ENCODE measurements at places on chromosomes 2 and 18. TPM values are rescaled to one million over a fixed set of nuclear protein-coding genes. Genes with fewer than 3 reads are reported as not detected.
A peak's percentile ranks its signal among the peaks of the same experiment; 100 is the strongest.

UXS1 gene
- 20.1 TPM for total RNA-seq

TMEM182 gene
- 1.8 TPM for total RNA-seq

DNA sequence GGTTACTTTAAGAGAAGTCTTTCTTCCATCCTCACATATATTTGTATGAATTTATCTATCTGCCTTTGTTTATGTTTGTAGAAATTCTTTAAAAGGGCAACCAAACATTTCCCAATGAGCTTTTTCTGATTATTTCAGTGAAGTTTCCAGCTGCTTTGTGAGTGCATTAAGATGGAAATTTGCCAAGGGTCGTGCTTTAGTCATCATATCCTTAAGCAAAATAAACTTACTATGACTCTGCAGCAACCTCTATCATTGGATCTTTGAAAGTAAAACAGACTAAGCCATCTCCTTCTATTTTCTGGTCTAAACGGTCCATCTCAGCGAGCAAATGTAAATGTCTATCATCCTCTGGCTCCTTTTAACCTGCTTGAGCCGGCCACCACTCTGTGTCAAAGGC, 489.3 kb downstream of the SOX11 start:
- no peak for DNase-seq

GRCh38 chr2:101847661-101848339, 144.0 kb upstream of the IL1R2 start:
- no peak for DNase-seq

CFAP221 gene
- 2.7 TPM for total RNA-seq

VWC2L gene
- total RNA-seq = not detected

GRCh38 chr18:13530879-13531387, 195.4 kb downstream of the FAM210A start:
- peak; percentile 65 for DNase-seq

- DNase-seq = no peak
Observed at GRCh38 chr2:85061896-85062295, 71.3 kb upstream of the TCF7L1 start.

GRCh38 chr2:5359397-5359796, 332.8 kb upstream of the SOX11 start:
- no peak for DNase-seq

DNA sequence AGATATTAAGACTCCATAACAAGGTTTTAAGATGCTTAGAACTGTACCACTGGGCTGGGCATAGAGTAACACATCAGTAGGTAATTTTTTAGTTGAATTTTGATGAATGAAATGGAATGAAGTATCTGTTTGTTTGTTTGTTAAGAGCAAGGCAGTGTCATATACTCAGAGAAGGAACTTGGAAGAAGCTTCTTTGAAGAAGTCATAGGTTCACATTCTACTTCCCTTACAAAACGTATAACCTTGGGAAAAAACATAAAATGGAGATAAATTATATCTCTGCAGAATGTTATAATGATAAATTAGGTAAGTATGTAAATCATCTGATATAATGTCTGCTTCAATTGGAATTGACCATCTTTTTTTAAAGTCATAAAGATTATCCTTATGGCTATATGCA, 122.1 kb upstream of the SLC39A10 start:
- DNase-seq = no peak

DNA sequence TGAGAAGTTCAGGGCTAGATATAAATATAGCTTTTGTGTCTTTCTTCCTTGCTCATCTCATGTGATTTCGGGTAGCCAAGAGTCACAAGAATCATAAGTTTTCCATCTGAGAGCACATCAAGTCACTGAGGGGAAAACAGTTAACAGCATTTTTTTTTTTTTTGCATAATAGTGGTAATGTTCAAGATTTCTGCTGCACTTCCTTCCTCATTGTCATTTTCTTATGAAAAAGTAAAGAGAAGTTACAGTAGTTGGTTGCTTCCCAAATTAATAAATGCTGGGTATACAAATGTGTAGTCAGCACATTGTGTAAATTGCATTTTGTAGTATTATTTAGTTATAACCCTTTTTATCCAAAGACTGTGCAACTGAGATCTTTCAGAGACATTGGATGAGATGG, 93.6 kb downstream of the ZEB2 start:
- DNase-seq = no peak

GRCh38 chr2:218876562-218877219, 4.0 kb upstream of the WNT10A start:
- DNase-seq = peak; percentile 76

DNA sequence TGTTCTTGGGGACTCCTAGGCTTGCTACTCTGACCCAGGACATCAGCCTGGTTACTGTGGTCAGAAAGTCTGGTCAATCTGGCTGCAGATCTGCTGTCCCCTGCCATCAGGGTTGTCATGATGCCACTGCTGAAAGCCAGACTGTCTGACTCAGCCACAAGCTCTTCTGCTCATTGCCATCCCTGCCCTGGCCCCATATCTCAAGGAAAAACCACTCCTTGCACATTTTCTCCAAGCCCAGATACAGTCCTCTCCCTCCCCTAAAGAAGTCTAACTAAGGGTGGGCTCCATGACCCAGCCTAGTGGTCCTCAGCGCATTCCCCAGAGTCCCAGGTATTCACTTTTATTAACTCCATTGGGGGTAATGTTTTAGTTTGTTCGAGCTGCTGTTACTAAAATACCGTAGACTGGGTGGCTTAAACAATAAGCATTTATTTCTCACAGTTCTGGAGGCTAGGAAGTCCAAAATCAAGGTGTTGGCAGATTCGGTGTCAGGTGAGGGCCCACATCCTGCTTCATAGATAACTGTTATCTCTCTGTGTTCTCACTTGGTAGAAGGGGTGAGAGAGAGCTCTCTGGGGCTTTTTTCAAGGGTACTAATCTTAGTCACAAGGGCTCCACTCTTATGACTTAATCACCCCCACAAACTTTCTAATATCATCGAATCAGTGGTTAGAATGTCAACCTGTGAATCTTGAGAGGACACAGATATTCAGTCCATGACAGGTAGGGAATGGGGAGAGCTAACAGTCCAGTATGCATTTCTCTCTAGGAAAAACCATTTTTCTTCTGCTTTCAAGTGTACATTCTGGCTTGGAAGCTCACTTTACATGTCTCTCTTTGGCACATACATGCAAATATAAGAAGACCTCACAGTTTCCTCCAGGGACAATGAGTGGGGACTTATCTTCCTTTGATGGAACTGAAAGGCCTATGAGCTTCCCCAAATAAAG, 94.8 kb upstream of the CXCR4 start:
- DNase-seq = no peak

DNA sequence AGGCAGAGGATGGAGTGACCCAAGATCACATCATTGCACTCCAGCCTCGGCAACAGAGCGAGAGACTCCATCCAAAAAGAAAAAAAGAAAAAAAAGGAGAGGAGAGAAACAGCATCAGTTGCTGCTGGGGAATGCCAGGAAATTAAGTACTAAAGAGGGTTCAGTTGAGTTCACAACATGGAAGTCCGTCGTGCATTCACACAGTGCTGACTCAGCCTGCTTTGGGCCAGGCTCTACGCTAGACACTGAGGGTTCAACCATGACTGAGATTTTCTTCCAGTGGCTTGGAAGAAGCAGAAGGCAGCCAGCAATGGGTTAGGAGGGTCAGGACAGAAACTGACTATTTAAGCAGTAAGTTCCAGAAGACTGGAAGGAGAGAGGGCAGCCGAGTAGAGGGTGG, 108.8 kb downstream of the FMNL2 start:
- DNase-seq = no peak

SERPINB13 gene
- total RNA-seq = not detected

- no peak for DNase-seq
Observed at GRCh38 chr2:218030409-218031195, 27.8 kb upstream of the TNS1 start.

DNA sequence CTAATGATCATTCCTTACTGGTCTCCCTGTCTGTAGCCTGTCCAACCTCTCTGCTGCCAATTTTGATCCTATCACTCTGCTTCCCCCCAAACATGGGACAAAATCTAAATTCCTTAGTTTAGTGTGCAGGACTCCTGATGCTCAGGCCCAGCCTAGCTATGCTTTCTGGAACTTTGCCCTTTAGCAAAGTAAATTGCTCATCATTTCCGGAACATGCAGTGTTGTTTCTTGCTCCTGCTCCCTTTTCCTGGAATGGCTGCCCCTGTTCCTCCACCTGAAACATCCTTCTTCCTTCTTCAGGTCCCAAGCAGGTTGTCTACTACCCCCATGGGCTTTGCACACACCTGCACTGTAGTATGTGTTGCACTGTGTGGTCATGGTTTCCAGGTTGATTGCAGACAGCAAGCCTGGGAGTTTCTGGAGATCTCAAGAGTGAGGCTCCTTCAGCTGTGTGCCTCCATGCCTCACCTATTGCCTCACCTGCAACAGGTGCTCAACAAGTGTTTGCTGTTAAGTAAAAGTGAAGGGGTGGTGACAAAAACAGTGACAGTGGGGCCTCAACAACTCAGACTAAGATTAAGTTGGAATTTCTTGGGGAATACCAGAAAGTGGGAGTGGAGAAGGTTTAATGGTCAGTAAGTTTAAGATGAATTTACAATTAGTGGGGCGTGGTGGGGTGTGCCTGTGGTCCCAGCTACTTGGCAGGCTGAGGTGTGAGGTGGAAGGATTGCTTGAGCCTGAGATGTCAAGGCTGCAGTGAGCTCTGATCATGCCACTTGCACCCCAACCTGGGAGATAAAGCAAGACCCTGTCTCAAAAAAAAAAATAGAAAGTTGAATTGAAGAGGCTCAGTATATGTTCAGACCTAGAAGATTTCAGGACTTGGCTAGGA, 120.0 kb downstream of the DNAH6 start:
- no peak for DNase-seq

GRCh38 chr2:81549646-81550045, 1245.1 kb upstream of the LRRTM1 start:
- DNase-seq = no peak

DNA sequence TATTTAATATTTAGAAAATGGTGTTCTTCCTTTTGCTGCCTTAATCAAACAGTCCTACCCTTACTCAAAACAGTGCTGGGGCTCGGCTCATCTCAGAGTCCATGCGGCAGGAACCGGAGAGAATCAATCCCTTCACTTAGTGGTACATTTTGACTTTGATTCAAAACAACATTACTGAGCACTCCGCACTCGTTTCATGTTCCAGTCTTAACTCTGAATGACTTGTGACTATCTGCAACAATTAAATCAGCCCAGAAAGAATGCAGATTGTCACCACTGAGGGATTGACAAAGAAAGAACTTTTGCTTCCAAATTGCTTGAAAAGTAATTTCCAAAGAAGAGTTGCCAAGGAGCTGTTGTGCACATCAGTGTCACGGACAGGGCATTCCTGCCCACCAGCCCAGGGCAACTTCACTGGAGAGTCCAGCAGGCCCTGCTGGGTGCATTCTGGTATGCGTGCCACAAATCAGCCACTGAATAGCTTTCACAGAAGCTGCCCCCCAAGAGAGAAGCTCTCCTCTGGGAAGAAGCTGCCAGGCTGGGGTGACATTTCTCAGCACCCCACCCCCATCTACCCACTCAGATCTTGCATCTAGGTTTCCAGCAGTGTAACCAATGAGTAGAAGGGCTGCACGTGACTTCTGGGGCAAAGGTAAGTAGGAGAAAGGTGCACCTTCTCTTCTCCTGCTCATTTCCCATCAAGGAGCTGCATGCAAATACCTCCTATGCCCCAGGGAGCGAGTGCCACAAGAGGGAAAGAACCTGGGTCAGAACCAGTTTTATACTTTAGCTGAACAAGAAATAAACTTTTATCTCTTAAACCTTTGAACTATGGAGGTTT, 84.6 kb upstream of the ATP8B1 start:
- DNase-seq = no peak

- no peak for DNase-seq
Observed at GRCh38 chr18:68734308-68734707, 19.4 kb upstream of the TMX3 start.

Data from G401 (cell line).